Muscle of leg (tissue), 16 donors: ENCODE measurements at places on chromosomes 11 and 22. TPM values are rescaled to one million over a fixed set of nuclear protein-coding genes. Genes with fewer than 3 reads are reported as not detected.
A peak's percentile ranks its signal among the peaks of the same experiment; 100 is the strongest.

GRCh38 chr11:14954581-14954980 is 17.6 kb downstream of the CALCA start:
- DNase-seq: no peak

- peak; percentile 71 for DNase-seq
Observed at GRCh38 chr22:21624120-21624879, 5.5 kb downstream of the YDJC start.

GLYATL1 gene
- 0.58 TPM for total RNA-seq

DNA sequence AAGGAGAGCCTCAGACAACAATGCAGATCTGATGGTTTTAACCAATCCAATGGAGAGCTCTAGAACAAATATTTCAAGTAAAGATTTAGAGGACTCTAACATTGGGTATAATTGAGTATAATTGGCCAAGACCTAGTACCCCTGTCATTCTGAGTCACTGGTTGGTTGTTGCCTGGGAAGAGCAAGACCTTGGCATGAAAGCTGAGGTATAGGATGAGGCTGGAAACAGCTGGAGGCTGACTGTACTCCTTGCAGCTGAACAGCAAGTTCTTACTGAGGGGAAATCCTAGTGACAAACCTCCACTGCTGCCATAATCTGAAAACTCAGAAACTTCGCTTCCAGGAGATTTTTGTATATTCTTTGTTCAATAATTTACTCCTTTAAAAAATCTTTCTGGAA is 54.3 kb upstream of the MUC15 start:
- no peak for DNase-seq

SLC35E4 gene
- total RNA-seq: 3.9 TPM

DNA sequence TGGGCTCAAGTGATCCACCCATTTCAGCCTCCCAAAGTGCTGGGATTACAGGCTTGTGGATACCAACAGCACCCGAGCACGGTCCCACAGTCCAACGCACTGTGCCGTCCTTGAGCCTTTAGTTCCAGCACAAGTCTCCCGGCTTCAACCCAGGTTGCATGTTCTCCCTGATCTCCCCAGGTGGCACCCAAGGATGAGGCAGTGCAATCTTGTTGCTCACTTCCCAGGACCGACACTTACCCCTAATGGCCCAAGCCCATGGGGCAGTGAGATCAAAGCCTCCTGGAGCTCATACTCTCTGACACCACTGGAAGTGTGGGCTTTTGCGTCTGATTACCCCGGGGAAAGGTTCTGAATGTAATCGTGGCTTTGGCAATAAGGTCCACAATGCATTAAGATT is 3.5 kb downstream of the PRAME start:
- no peak for DNase-seq

DNA sequence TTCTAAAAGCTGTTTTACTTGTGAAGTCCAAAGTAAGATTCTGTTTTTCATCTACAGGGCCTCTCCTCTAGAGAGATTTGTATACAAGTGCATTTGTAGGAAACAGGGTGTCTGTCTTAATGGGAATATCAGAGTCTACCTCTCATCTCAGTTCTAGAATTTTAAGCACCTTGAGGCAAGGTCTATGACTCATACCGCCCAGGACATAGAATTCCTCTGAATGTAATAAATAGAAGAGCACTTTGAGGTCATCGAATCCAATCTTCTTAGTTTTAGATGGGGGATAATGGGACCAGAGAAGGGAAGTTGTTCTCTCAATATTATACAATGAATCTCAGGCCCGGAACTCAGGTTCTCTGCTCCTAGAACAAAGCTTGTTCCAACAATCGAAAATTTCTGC is 101.8 kb upstream of the TIMP3 start:
- DNase-seq: no peak

GRCh38 chr11:106770489-106771085 is 247.7 kb downstream of the GUCY1A2 start:
- DNase-seq: no peak

GRCh38 chr11:12223771-12224536 is 113.6 kb downstream of the MICAL2 start:
- no peak for DNase-seq

DNA sequence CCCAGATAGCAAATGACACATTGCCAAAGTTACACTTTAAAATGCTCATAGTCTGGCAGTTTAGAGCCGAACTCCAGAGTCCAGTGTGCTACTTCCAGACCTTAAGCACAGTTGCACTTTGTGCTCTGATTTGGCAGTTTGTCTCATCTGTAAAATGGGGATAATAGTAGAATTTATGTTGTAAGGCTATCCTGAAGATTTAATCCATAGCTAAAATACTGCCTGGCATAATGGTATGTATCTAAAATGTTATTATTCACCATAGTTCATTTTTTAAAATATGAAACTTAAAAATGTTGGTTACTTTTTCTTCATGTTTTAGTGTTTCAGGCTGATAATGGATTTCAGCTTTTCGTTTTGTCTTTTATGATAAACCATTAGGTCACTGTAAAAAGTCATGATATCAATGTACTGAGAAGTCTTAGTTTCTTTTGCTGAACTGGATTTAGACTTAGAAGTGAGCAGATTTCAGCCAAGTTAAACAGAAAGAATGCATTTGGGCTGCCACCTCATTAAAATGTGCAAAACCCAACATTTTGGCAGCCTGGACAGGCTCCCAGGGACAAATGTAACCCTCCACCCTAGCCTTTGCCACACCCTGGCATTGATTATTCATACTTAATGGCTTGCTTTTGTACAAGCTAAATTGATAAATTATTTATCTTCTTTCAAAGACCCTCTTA is 933 bp downstream of the OLFML1 start:
- DNase-seq: no peak

DNA sequence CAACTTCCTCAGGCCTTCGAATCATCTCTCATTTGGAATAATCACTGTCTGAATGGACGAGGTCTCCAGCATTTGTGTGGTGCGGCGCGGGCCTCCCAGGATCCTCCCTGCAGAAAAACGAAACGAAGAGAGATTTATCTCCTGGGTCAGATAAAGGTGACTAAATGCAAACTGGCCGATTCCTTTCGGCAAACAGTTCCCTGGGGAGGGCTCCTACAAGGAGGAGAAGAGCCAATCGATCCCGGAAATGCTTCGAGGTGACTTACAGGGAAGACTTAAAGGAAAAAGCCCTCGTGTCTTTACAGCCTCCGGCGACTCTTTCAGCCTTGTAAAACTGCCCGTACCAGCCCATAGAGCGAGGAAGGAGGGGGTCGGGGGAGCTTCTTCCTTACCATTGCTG is 126.5 kb downstream of the MIAT start:
- peak; percentile 24 for DNase-seq

P2RX3 gene
- 1.5 TPM for total RNA-seq

DNA sequence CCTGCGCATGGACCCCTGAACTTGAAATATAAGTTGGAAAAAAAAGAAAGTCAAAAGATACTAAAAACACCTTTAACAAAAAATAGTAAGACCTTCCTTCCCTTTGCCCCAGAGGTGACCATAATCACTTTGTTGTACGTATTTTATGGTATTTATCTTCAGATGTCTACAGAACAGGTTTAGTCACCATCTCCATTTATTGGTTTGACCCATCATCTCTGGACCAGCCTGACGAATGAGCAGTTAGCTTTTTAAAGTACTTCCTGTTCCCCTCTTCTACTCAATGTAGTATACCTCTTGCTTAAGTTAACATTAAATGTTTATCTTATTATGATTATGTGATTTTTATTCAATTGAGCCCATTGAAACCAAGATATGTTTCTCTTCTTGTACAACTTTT is 64.7 kb upstream of the CREB3L1 start:
- no peak for DNase-seq

- no peak for DNase-seq
Observed at GRCh38 chr11:112103446-112103845, 16.8 kb downstream of the SDHD start.

CSRP3 gene
- 570 TPM for total RNA-seq

GAS2 gene
- total RNA-seq: 78.6 TPM

DNA sequence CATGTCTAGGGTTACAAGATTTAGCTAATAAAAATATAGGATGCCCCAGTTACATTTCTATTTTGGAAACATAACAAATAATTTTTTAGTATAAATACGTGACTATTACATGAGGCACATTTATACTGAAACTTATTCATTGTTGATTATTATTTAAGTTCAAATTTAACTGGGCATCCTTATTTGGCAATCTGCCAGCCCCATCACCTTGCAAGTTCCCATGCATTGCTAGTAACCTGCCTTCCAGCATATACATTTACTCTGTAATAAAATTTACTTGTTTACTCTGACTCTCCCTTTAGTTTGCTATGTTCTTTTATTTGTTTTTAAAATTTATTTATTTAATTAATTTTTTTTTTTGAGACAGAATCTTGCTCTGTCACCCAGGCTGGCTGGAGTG is 654.9 kb upstream of the CCDC90B start:
- DNase-seq: no peak

IL17REL gene
- total RNA-seq: not detected

- DNase-seq: no peak
Observed at GRCh38 chr11:78995171-78995570, 420.5 kb upstream of the NARS2 start.

DNA sequence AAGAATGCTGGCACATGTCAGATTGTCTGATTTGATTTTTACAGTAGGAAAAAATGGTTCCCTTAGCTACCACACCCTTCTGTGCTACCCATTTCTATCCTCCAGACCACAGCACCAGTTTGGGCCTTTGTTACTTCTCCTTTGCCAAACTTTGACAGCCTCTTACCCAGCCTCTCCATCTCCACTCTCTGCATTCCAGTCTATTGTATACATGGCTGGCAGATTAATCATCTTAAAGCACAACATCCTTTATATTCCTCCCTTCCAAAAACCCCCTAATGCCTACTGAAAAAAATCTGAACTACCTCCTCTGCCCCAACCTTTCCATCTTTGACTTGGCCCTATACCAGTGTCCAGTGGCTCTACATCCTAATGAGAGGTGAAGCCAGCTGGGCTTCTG is 10.8 kb upstream of the PANX1 start:
- DNase-seq: no peak

DNA sequence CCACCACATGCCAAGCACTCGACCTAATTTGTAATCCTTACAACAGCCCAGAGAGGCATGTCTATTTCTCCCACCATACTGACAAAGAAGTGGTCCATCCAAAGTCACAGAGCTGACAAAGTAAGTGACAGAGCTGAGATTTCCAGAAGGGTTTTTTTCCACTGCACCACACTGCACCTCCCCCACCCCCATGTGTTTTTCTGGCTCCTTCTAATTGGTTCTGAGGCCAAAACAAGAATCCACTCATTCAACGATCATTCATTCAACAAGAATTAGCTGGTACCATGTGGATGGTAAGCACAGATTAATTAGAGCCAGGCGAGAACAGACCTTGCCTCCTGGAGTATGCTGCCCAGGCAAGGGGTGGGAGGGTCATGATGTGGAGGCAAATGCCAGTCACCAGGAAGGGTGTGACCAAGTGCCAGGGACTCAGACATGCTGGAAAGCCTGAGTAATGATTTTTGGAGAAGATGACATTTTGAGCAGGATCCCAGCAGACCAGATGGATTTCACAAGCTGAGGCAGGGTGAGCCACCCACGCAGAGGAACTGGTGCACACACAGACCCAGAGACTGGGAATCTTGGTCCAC is 14.9 kb upstream of the PRG2 start:
- DNase-seq: no peak

OR4C46 gene
- total RNA-seq: not detected

ZNF215 gene
- 0.89 TPM for total RNA-seq

PATE4 gene
- not detected for total RNA-seq

MIOX gene
- not detected for total RNA-seq

GRCh38 chr22:20456064-20456721 is 18.6 kb upstream of the SCARF2 start:
- DNase-seq: peak; percentile 90

DNA sequence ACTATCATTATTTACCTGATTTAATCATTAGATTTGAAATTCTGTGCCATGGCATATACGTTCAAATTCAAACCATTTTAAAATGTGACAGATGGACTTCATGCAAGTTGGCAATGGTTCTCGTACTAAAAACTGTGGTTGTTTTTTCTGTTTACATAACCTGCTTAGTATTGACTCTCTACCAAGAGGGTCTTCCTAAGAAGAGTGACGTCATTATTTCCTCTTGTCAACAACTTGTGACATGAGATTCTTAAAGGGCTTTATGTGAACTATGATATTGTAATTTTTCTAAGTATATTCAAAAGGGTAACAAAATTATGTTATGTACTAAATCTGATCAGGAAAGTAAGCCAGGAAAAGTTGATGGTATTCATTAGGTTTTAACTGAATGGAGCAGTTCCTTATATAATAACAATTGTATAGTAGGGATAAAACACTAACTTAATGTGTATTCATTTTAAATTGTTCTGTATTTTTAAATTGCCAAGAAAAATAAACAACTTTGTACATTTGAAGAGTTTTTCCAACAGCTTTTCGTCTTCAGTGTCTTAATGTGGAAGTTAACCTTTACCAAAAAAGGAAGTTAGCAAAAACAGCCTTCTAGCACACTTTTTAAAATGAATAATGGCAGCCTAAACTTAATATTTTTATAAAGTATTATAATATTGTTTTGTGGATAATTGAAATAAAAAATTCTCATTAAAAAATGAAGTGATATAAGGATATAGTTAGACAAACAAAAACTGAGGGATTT is 87.0 kb downstream of the GRK3 start:
- no peak for DNase-seq

GRCh38 chr11:20192151-20192550 is 31.9 kb upstream of the DBX1 start:
- DNase-seq: no peak

GRCh38 chr11:93922830-93923229 is 72.4 kb upstream of the VSTM5 start:
- no peak for DNase-seq

PHF21B gene
- 0.49 TPM for total RNA-seq

DNA sequence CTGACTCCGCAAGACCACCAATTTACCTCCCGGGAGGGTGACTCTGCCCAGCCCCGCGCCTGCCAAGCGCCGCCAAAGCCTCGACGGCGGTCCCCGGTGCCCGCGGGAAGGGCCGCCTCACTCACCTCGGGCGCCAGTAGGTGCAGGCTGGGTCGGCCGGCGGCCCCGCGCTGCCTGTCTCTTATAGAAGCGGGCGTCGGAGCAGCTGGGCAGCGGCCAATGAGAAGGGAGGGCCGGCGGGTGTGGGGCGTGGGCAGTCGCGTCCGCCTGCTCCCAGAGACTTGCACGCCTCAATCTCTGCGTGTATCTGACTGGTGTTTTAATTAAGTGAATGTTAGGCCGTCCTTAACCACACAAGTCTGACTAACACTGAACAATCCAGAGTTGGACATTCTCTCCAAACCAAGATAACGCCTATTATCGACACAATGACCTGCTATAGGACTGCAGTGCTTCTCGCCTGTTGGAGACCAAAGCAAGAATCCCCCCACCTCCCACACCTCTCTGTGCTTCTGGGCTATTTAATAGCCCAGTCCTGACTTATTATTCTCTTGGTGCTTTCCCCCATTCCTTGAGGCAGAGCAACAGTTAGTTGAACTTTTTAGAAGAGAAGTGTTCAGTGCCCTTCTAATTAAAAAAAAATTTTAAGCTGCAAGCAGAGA is at the start of gene TPH1:
TPH1 (minus strand) TSS at position 154 of the 662 bp plus-strand sequence. CDS start 5,507 bp downstream, outside the sequence.
- DNase-seq: peak; percentile 16

RASL10A gene
- total RNA-seq: 1.5 TPM
